ENCODE measurements at places on chromosomes 4 and X. TPM values are rescaled to one million over a fixed set of nuclear protein-coding genes. Genes with fewer than 3 reads are reported as not detected.

SLC7A11 gene
- 5.2 TPM for total RNA-seq

LPAR4 gene
- not detected for total RNA-seq

HTRA3 gene
- total RNA-seq = not detected

LGI2 gene
- total RNA-seq = not detected

ANXA5 gene
- total RNA-seq = 142 TPM

ZBTB49 gene
- 4.8 TPM for total RNA-seq

FATE1 gene
- total RNA-seq = not detected

TRO gene
- total RNA-seq = 3.2 TPM

CSAG3 gene
- 1.8 TPM for total RNA-seq

TBC1D1 gene
- 62.9 TPM for total RNA-seq

S100P gene
- 1.3 TPM for total RNA-seq

DNA sequence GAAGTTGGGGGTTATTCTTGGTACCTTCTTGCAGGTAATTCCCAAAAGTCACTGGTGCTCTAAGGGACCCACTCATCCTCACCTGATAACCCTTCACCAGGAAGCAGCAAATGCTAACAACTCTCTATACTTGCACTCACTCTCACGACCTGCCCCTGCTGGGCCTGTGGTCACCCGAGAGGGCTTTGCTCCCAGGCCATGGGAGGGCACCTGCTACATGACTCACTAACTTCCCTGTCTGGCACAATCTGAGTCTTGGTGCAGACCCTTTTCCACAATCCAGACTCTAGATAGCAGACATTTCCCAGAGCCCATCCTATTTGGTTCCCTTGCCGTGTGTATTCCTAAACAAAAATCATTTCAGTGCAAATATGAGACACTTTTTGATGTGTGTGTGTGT is 403.8 kb upstream of the FAT1 start:
- no peak for DNase-seq
- no peaks in the 10 kb centered on the region for H3K4me1 ChIP-seq
- no peak overlapping the region for H3K27ac ChIP-seq

- peaks cover 51% of the 10 kb centered on the region for H3K4me1 ChIP-seq
- DNase-seq = peak; percentile 79
- H3K4me3 ChIP-seq = peak overlapping the region; percentile 88
Observed at GRCh38 chrX:45771560-45772340, 571.1 kb upstream of the DIPK2B start.

GRCh38 chrX:109403922-109404321 is 78.0 kb downstream of the GUCY2F start:
- H3K27me3 ChIP-seq = no peaks in the 10 kb centered on the region
- H3K4me3 ChIP-seq = no peak overlapping the region
- DNase-seq = no peak
- H3K27ac ChIP-seq = no peak overlapping the region
- H3K36me3 ChIP-seq = no peaks in the 10 kb centered on the region

DNA sequence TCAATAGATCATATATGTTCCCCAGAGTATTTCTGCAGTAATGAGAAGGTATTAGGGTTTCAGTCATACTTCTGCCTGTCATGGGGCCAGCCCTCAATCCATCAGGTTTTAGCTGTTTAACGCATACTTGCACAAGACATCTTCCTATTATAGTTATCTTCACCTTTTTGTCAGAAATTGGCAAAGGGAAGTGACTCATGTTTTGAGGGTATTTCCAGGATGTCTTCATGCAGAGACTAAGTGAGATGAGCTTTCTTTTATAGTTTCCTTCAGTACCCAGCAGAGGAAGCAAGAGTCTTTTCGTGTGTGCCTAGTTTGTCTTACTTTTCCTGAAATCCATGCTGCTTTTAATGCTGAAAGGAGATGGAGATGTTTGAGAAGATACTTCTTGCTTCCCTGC is 9.5 kb downstream of the CSTF2 start:
- H3K4me3 ChIP-seq = peak overlapping the region; percentile 67
- no peak for DNase-seq
- H3K27ac ChIP-seq = peak overlapping the region; percentile 93
- no peaks in the 10 kb centered on the region for H3K27me3 ChIP-seq

GRCh38 chr4:35147761-35148160 is 1096.6 kb downstream of the ARAP2 start:
- no peaks in the 10 kb centered on the region for H3K4me1 ChIP-seq
- H3K4me3 ChIP-seq = no peak overlapping the region
- no peaks in the 10 kb centered on the region for H3K27me3 ChIP-seq
- no peaks in the 10 kb centered on the region for H3K36me3 ChIP-seq
- DNase-seq = no peak
- no peak overlapping the region for H3K27ac ChIP-seq

DNA sequence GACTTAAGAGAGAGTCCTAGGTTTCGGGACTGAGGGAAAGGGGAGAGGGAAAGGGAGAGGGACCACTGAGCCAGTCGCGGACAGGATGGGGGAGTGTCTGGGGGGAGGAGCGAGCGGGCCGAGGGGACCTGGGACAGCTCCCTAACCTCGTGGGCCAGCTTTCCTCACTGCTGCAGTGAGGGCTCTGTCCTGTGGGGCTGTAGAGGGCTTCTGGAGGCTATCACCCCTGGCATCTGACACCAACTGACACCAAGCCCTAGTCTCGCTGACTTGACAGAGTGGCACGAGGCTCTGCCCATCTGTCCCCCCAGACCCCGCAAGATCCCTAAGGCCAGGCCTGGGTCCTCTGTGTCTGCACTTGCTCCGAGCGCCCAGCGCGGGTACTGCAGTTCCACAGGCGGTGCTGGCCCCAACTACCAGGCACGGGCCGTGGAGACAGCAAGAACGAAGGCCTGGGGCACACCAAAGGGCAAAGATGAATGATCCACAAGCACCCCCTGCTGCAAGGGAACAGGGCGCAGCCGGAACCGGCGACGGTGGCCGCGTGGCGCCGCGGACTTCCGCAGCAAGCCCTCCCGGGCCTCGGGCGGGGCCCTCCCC is 465 bp downstream of the HAUS7 start:
- peak; percentile 57 for DNase-seq
- H3K36me3 ChIP-seq = no peaks in the 10 kb centered on the region
- peak overlapping the region; percentile 81 for H3K27ac ChIP-seq
- peak overlapping the region; percentile 82 for H3K4me3 ChIP-seq
- H3K4me1 ChIP-seq = peaks cover 11% of the 10 kb centered on the region

GRCh38 chr4:101599620-101600019 is 190.9 kb upstream of the BANK1 start:
- no peak overlapping the region for H3K27ac ChIP-seq
- no peak overlapping the region for H3K4me3 ChIP-seq
- DNase-seq = no peak
- no peaks in the 10 kb centered on the region for H3K36me3 ChIP-seq
- H3K4me1 ChIP-seq = peaks cover 2% of the 10 kb centered on the region

DNA sequence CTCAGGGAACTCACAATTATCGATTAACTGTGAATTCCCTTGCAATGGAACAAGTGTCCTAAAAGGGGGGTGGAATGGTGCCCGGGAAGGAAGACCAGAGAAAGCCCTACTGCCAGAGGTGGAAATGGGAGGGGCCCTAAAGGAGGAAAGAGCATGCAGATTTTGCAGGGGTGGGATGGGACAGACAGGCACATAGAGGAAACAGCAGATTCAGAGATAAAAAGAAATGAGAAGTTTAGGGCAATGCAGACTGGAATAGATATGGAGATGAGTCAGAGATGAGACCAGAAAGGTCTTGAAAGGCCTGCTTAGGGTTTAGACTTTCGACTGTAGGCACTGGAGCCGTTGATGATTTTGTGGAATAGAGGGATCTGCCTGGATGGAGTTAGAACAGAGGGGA is 57.4 kb upstream of the PITX2 start:
- no peaks in the 10 kb centered on the region for H3K36me3 ChIP-seq
- no peak for DNase-seq
- H3K4me1 ChIP-seq = no peaks in the 10 kb centered on the region
- no peak overlapping the region for H3K4me3 ChIP-seq

GRCh38 chr4:8029689-8030088 is 90.0 kb upstream of the AFAP1 start:
- no peaks in the 10 kb centered on the region for H3K36me3 ChIP-seq
- DNase-seq = no peak
- H3K27ac ChIP-seq = no peak overlapping the region
- no peak overlapping the region for H3K4me3 ChIP-seq

GRCh38 chrX:80792205-80792604 is 17.5 kb downstream of the BRWD3 start:
- no peaks in the 10 kb centered on the region for H3K4me1 ChIP-seq
- peaks cover 12% of the 10 kb centered on the region for H3K36me3 ChIP-seq
- no peak overlapping the region for H3K27ac ChIP-seq
- DNase-seq = no peak
- no peak overlapping the region for H3K4me3 ChIP-seq

DNA sequence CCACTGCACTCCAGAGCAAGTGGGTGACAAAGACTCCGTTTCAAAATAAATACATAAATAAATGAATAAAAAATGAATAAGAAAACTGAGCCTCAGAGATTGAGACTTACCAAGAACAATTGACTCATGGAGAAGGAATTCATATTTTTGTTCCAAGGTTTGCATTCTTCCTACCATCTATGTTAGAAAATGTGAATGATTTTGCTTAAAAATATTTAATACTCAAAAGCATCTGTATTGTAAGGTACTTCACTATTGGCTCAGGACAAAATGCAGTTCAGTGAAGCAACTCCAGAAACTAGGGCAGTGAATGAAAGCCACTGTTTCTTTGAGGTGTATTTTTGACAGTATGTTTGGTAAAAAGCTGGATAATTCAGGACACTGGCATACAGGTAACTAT is 54.1 kb downstream of the XAGE2 start:
- H3K4me1 ChIP-seq = no peaks in the 10 kb centered on the region
- no peaks in the 10 kb centered on the region for H3K36me3 ChIP-seq
- no peak for DNase-seq

GRCh38 chr4:4328206-4328605 is 38.2 kb downstream of the ZBTB49 start:
- no peaks in the 10 kb centered on the region for H3K27me3 ChIP-seq
- no peak for DNase-seq
- H3K4me3 ChIP-seq = no peak overlapping the region
- no peak overlapping the region for H3K27ac ChIP-seq
- no peaks in the 10 kb centered on the region for H3K36me3 ChIP-seq

DNA sequence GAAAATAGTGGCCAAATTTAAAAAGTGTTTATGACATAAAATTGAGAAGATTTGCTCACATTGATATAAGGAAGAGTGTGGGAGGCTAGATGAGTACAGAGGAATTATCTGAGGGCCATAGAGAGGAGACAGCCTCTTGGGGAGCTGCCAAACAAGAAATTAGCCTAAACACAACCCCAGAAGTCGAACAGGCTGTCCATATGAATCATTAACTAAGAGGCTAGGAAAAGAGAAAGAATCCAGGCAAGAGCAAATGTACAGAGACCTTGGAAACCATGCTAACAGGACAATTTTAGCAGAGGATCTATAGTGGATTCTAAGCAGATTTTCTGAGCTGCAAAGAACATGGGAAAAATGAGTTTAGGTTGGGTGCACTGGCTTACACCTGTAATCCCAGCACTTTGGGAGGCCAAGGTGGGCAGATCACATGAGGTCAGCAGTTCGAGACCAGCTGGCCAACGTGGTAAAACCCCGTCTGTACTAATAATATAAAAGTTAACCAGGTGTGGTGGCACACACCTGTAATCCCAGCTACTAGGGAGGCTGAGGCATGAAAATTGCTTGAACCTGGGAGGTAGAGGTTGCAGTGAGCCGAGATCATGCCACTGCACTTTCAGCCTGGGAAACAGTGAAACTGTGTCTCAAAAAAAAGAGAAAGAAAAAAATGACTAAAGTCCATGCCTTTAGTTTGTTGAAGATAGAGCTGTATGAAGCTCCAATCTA is 76.1 kb downstream of the NWD2 start:
- H3K4me3 ChIP-seq = no peak overlapping the region
- DNase-seq = no peak
- no peak overlapping the region for H3K27ac ChIP-seq

- no peak overlapping the region for H3K27ac ChIP-seq
- no peak overlapping the region for H3K4me3 ChIP-seq
- H3K4me1 ChIP-seq = no peaks in the 10 kb centered on the region
Observed at GRCh38 chr4:7457201-7458065, 22.7 kb upstream of the PSAPL1 start.

GRCh38 chrX:15157624-15158023 is 112.3 kb downstream of the ASB9 start:
- peaks cover 10% of the 10 kb centered on the region for H3K36me3 ChIP-seq
- peak overlapping the region; percentile 72 for H3K4me3 ChIP-seq
- no peak for DNase-seq
- peaks cover 27% of the 10 kb centered on the region for H3K4me1 ChIP-seq

DNA sequence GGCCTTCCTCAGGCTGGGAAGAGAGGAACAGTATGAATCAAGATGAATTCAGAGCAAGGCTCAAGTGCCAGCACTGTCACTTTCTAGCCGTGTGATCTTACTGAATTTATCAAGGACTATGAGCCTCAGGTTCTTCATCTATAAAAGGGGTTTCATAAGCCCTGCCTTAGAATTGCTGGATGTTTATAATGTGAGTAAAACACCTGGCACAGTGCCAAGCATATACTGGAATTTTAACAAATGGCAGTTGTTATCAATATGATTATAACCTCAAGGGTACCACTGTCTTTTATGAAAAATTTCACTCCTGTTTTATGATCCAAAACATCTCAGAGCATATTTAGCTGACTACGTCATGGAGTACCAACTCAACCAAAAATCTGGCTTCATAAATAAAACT is 4.0 kb downstream of the MAGEC2 start:
- H3K4me3 ChIP-seq = no peak overlapping the region
- no peaks in the 10 kb centered on the region for H3K36me3 ChIP-seq
- DNase-seq = no peak
- H3K4me1 ChIP-seq = no peaks in the 10 kb centered on the region

GRCh38 chr4:3372933-3373465 is 68.8 kb upstream of the HGFAC start:
- H3K4me3 ChIP-seq = no peak overlapping the region
- H3K27me3 ChIP-seq = peaks cover 32% of the 10 kb centered on the region
- no peak overlapping the region for H3K27ac ChIP-seq
- DNase-seq = no peak
- H3K4me1 ChIP-seq = peaks cover 11% of the 10 kb centered on the region

GRCh38 chr4:104592183-104592582 is 97.5 kb upstream of the CXXC4 start:
- H3K27me3 ChIP-seq = no peaks in the 10 kb centered on the region
- H3K4me1 ChIP-seq = no peaks in the 10 kb centered on the region
- no peak overlapping the region for H3K27ac ChIP-seq
- no peaks in the 10 kb centered on the region for H3K36me3 ChIP-seq
- H3K4me3 ChIP-seq = no peak overlapping the region

GRCh38 chr4:132614682-132615081 is 534.4 kb upstream of the PCDH10 start:
- H3K36me3 ChIP-seq = no peaks in the 10 kb centered on the region
- no peak for DNase-seq
- H3K4me1 ChIP-seq = no peaks in the 10 kb centered on the region
- H3K4me3 ChIP-seq = no peak overlapping the region
- H3K27me3 ChIP-seq = no peaks in the 10 kb centered on the region

DNA sequence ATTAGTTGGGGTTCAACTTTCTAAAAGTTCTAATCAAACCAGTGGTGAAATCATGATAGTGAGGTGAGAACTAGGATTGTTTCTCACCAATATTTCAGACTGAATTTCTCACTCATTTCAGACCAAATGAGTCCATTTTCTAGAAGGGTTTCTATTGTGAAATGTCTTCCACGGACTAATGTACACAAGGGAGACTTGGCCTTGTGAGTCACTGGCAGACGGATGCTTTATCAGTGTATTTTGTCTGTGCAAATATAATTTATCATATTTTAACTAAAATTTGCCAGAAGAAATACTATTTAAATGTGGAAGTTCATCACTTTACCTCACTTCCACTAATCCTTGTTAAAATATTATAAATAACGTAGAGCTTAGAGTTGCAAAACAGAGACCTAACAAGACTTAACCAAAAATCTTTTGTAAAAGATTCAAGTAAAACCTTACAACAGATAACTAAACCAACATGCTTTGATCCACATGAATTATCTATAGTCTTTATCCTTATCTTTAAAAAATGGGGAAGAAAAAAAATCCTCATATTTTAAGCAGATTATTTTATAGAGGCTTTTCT is 506.0 kb upstream of the FAM241A start:
- H3K27ac ChIP-seq = no peak overlapping the region
- H3K27me3 ChIP-seq = no peaks in the 10 kb centered on the region
- no peak for DNase-seq
- no peak overlapping the region for H3K4me3 ChIP-seq
